ENCODE measurements at places on chromosomes 7 and 10.

DNA sequence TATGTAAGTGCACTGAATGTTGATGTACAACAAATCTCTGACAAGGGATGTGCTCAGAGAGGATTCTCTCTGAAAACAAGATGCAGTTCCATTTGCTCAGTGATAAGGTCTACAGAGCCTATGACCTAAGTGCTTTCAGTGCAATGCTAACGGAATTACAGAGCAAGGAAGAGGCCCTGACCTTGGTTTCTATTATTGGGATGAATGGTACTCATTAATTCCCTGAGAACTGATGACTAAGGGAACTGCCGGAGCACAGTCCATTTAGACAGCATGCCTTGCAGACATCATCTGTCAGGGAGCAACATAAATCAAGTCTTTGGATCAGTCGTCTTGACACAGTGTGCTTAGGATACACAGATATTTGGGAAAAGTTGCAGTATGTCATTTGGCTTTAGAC lies 340.8 kb downstream of the PHTF2 start:
- no peak for DNase-seq

DNA sequence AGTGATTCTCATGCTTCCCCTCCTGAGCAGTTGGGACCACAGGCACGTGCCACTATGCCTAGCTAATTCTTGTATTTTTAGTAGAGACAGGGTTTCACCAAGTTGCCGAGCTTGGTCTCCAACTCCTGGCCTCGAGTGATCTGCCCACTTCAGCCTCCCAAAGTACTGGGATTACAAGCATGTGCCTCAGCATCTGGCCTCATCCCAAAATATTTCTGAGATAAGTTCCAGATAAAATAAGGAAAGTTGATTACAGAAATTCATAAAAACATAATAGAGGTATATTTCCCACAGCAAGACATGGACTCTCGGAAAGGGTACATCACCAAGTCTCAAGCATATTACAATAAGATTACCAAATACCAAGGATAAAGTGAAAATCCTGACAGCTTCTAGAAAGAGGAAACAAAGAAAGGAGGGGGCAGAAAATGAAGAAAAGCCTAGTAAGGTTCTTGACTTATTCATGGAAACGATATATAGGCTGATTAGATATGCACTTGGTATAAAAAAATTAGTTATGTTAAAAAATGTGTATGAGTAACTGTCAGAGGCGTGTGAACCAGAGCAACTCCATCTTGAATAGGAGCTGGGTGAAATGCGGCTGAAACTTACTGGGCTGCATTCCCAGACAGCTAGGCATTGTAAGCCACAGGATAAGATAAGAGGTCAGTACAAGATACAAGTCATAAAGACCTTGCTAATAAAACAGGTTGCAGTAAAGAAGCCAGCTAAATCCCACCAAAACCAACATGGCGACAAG lies 35.0 kb downstream of the IQUB start:
- no peak for DNase-seq

DNA sequence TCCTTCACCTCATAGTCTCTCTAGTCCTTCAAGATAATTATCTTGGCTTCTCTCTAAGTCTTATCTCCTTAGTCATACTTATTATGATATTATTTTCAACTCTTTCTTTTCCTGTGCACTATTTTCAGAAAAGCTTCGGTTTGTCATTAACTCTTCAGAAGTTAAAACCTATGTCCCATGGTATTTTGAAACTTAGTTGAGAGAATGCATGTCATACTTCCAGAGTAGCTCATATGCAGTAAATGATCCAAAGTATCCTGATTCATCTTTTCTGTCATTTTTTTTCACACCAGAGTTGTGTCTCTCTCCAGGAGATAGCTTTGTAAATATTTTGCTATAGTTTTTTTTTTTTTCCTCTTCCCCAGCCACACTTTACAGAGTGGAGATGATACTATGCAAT lies 1008.6 kb downstream of the NRG3 start:
- no peak for DNase-seq

DNA sequence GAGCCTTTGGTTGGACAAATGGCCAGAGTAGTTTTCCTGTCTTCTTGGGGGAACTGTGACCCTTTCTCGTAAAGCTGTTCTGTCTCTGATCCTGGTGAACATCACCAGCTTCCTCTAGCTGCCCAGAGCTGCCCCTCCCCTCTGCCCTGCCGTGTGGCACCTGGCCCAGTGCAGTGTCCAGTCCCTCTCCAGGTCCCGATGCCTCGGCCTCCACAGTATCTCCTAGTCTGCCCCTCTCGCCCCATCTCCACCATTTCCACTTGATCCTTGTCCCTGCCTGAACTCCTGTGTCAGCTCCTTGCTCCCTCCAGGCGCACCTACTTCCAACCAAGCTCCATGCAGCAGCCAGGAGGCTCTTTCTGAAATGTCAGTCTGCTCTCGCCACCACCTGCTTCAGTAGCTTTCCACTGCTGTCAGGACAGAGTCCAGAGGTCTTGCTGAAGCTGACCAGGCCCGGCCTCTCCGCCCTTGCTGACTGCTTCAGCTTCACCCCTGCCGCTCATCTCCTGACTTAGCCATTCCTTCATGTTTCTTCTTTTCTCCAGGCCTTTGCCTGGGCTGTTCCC lies 133.6 kb downstream of the GRK5 start:
- DNase-seq: no peak

DNA sequence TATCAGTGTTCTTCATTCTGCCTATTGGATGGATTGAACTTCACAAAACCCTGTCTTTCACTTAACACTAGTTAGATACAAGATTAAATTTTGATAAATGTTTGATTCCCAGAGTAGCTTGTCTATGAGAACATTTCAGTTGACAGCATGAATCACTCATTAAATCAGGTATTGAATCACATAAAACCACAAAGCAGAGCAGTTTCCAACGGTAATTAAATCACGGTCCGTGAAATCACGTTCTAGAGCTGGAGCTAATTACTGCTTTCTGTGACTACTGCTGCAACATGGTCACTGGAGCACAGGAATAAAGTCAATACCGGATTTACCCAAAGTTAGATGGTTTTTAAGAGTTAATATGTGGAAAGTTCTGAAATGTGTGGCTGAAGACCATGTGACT lies 257.8 kb upstream of the PCDH15 start:
- DNase-seq: no peak

GRCh38 chr7:16728811-16729210 lies 24.7 kb upstream of the TSPAN13 start:
- no peak for DNase-seq

DNA sequence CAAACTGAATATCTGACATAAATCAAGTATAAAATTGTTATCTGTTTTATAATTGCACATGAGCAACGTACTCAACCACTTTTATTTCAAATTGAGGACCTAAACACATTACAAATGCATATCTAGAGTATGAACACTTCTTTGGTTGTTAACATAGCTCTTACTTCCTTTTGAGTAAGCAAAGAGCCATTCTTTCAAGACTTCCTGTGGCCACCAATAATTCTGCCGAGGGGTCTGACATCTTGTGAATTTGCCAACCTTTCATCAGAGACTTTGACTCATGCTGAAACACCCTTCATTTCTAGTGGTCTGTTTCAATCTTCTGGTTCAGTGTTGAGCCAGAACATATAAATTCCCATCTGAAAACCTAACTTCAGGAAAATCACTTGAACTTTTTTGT lies 59.4 kb downstream of the CDK14 start:
- no peak for DNase-seq

- no peak for DNase-seq
Observed at GRCh38 chr7:91603707-91604106, 276.8 kb downstream of the MTERF1 start.

DNA sequence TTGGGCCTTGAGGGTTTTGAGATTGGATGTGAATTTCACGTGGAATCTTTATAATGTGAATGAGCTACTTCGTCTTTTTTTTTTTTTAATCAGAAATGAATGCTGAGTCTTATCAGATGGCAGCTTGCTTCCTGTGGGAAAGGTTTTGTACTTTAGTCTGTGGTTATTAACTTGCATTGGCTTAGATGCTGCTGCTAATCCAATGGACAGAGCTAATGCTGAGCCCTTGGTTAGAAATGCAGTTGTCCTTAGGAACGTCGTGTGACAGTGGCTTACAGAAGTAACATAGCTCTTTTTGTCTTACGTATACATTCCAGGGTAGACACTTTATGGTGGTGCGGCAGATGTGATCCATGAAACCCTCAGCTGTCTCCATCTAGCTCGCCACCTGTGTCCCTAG lies 32.8 kb downstream of the ADCY1 start:
- no peak for DNase-seq

DNA sequence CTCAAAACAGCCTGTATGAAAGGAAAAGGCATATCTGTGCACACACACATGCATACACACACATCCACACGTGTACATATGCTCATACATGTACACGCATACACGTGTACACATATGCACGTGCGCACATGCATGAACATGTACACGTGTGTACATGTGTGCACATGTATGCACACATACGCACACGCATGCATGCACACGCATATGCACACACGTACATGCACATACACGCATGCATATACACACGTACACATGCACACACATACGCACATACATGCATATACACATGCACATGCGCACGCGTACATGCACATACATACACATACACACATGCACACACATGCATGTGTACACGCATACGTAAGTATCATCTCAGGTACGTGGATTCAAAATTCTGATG lies 19.4 kb downstream of the DIP2C start:
- DNase-seq: no peak

DNA sequence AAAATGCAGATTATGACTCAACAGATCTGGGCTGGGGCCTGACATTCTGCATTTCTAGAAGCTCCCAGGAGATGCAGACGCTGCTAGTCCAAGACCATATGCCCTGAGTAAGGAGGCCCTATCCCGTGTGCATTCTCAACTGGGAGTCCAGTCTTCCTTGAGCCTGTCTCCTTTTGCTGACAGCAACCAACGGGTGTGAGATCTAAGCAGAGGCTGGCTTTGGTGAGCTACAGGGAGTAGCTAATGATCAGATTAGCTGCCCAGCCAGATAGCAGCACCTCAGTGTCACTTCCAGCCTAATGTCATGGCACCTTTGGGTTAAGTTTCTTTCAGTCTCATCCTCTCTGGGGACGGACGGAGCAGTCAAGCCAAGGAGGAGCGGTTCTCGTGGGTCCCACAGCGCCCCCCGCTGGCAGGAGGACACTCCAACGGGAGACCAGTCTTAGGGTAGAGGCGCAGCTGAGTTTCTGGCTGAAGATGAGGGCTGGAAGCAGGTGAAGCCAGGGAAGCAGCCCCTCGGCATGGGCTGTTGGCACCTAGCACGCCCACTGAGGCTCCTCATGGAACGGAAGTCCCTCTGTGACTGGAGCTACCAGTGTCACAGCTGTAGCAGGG lies 154.0 kb downstream of the CCDC3 start:
- no peak for DNase-seq

GRCh38 chr7:28595076-28595475 lies 182.8 kb downstream of the CREB5 start:
- no peak for DNase-seq

DNA sequence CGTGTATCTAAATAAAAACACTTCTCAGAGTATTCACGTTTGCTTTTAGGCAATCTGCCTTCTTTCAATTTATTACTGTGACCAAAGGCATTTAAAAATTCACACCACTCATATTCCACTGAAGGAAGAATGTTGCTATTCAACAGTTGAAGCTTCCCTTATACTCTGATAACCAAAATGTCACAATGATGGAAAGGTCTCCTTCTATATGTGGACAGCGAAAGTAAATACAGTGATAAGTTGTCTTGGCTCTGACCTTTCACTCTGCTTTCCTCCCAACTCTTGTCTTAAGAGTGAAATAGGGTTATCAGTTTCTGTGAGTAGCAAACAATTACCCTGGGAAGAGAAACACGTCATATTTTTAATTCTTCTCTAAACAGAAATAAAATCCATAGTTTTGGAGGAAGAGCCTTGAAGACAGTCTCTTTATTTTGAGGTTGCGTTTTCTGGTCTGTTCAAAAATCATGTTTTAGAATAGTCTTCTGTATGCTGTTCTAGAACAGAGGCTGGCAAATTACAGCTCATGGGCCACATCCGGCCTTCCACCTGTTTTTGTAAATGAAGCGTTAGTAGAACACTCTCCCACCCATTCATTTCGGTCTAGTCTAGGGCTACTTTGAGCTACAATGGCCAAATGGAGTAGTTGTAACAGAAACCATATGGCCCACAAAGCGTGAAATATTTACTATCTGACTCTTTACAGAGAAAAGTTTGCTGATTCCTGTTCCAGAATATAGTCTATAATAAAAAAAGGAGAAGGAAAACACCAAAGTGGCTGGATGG lies 41.3 kb downstream of the ETV1 start:
- DNase-seq: no peak

- DNase-seq: peak; percentile 87
Observed at GRCh38 chr7:117124591-117125220, 171.4 kb downstream of the ST7 start.

DNA sequence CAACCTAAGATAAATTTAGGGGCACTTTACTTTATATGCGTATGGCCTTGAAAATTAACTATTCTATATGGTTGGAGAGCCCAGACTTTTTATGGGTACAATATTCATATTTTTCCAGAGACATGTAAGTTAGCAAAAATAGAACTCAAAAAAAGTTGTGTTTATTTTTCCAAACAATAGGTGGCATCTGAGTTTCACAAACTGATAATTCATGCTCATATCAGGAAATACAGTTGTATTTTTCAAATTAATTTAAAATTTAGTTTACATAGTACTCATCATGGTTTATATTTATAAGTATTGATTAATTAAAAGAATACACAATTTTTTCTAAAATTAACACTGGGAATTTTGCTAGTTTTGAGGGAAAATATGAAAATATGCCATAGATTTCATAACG lies 34.6 kb downstream of the ANKRD7 start:
- DNase-seq: no peak

DNA sequence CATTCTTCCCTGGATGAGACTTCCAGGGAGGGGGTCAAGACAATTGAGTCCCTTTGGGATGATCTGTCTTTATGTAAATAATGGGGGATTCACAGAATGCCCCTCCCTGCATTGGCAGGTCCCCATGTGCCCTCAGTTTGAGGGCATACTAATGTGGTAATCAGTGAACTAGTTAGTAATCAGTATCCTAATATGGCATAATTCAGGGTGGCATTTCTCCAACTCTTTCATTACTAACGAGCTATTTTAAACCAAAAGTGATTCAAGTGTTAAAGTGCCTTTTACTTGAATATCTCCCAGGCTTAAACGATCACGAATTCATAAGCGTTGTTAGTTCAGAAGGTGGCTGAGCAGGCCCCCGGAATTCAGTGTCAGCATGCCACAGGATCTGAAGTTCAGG lies 1.6 kb upstream of the DNAJB6 start:
- no peak for DNase-seq

DNA sequence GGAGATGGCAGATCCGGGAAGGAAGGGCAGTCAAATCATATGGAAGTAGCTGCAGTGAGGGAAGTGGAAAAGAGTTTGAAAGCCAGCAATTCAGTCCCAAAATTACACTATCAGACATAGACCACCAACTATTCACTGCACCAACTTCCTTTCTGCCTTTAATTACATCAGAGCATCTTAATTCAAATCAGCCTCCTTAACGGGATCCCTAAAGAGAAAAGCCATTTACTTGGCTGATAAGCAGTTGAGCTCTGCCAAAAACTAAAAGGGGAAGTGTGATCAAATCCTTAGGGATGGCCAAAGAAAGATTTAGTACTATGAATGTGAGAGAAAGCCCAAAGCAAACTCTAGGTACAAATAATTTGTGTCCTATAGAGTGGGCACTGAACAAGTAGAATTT lies 110.4 kb downstream of the AMPH start:
- no peak for DNase-seq

- DNase-seq: no peak
Observed at GRCh38 chr10:133264461-133264860, 12.2 kb downstream of the ADAM8 start.

GRCh38 chr7:94710256-94710655 lies 54.3 kb upstream of the SGCE start:
- DNase-seq: no peak

GRCh38 chr7:9889554-9889953 lies 1084.1 kb upstream of the PHF14 start:
- DNase-seq: no peak
